Skeletal muscle cell (primary cell): ENCODE measurements at places on chromosomes 11 and 22.

DNA sequence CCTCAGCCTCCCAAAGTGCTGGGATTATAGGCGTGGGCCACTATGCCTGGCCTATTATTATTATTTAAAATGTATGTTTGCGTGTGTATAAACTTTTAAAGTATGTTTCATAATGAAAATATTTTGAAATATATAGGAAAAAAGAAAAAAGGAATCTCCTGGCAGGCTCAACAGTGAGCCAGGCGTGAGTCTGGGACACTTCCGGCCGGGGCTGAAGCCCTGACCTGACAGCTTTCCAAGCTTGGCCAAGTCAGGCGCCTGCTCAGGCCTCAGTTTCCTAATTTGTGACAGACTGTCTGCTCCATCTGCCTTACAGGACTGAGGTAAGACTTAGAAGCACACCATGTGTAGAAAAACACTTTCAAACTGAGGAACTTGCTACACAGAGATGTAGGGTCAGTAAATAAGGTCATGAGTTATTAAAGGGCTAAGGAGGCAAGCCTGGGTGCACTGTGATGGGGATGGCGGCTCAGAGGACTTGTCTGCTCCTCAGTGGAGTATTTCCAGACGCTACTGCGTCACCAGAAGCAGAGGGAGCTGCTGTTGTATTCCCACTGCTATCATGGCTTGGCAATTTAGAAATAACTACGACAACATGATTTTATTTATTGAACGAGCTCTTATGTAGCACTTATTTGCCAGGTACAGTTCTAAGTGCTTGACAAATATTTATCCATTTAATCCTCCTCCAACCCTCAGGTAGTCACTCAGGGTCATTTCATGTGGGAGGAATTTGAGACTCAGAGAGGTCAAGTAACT is 100.1 kb downstream of the PRR5L start:
- DNase-seq = no peak

DNA sequence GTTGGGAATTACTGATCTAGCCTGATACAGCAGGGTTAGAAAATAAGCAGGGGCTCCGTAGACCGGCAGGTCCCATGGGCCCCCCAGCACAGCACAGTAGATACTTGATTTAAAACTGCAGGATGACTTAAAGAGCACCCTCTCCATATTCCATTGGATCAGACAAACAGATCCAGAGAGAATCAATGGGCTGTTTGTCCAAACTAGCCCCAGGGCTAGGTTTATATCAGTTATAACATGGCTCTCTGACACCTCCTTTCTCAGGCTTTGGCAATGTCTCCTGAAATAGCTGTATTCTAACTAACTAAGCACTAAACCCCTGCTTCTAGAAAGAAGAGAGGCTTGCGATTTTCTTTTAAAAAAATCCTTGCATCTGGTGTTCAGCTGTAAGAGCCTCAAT is 100.4 kb upstream of the GALNT18 start:
- no peak for DNase-seq

- no peak for DNase-seq
These were observed 43.5 kb downstream of the GGTLC2 start for GRCh38 chr22:22687638-22688500.

DNA sequence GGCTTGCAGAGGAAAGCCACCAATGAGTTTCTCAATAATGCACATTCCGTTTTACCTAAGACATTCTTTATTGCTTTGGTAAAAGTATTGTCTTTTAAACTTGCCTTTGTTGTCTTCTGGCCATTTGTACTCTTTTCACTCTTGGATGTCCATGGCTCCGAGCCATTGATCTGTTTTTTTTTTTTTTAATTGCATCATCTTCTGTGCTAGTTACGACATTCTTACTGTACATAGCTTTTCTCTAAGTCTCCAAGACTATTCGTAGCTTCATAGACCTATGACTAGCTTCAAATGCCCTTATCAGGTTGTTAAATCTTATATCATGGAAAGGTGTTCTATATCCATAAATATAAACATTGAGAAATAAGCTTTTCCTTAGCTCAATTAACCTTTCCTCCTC is 1522.6 kb downstream of the FAM181B start:
- no peak for DNase-seq
